ENCODE measurements at places on chromosomes 1 and 21.

DNA sequence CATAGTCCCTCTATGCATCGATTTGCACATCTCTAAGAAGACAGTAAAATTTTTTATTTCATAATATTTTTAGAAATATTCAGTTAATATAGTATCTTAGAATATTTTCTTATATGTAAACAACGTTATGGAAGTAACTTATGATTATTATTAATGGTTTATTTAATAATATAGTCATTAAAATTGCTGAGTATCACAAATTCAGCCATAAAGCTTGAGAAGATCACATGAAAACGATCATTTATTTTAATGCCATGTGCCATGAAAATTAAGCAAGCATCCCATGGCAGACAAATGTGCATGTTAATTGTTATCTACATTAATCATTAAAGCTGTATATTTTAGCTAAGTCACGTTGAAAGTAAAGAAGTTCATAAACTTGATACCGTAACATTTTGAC lies 907.1 kb downstream of the KCNT2 start:
- no peak for DNase-seq

- no peak for DNase-seq
Measured at GRCh38 chr1:223219318-223219635, 76.2 kb upstream of the TLR5 start.

DNA sequence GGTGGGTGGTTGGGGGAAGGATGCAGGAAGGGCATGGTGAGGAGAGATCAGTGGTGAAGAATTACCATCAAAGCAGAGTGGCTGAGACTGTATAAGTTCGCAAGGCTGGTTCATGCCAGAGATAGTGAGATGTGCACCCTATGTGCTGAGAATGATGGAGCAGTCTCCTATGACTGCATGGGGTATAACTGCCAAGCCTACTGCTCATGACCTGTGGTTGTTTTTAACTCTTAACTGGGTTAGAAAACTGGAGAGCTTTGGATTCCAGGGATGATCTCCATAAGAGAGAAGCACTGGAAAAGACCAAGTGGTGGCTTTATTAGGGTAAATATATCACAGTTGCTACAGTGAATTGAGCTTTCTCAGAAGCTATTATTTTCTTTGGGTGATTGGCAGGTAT lies 16.2 kb downstream of the WNT2B start:
- no peak for DNase-seq

DNA sequence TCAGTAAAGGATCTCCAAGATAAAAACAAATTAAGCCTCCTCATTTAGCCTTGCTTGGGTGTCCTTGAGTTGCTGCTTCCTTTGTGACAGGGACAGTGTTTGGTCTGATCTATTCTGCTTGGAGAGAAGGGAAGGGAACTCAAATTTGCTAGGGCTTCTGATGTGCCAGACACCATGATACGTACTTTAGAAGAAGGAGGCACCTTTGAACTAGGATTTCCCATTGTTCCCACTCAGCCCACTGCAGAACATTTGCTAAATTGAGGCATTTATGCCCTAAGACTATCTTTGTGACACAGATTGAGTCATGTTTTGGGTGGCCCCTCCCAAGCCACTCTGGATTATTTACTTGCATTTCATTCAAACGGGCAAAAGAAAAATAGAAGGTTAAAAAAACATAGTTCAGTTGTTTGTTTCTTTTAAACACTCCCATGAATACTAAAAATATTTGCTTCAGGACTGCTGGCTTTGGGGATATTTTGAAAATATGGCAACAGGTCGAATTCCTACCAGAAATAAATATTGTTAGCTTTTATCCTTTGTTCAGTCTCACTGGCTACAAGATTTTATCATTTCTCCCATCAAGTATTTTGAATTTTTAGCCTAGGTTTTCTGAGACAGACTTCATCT lies 81.9 kb upstream of the WLS start:
- no peak for DNase-seq

- DNase-seq, result no peak
Measured at GRCh38 chr1:39411526-39412478, 79.6 kb upstream of the BMP8A start.

DNA sequence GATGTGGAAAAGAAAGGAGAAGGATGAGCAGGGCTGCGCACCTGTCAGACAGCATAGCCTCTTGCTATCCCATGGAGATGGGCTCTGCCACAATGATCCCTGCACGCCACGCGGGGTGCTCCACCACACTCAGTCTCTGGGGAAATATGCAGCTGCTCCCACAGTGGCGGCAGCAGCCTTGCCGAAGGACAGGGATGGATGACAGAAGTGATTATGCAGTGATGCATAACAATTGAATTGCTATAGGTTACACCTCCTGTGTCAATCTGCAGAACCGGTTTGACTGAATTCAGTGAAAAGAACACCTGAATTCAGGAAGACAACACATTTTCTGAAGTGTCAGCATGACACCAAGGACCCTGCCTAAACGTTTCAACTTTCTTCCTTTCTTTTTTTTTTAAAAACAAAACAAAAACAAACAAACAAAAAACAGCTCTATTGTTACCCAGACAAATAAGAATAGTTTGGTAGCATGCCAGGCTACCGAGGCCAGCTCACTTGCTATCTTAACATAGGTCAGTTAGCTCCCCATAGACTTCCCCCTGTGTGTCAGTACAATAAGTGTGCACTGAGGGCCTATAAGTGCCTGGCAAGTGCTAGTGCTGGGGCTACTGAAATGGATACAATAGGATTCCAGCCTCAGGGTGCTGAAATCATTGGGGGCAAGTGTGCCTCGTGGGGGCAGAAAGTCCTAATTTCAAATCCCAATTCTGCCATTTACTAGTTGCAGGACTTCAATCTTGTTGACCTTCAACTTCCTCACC lies 127.6 kb upstream of the LMO4 start:
- no peak for DNase-seq

- no peak for DNase-seq
Measured at GRCh38 chr1:215761446-215761845, 194.3 kb downstream of the KCTD3 start.

GRCh38 chr1:109091078-109091838 lies 694 bp downstream of the TMEM167B start:
- DNase-seq, result no peak

DNA sequence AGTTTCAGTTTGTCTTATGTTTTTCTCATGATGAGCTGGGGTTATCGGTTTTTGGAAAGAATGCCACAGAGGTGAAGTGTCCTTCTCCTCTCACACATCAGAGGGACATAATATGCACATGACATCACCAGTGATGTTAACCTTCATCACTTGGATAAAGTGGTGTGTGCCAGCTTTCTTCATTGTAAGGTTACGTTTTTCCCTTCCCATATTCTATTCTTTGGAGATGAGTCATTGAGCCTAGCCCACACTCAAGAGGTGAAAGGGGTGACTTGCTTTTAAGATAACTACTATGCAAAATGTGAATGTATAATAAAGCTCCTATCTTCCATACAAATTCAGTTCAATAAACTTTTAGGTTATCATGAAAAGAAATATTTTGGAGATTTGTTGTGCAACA lies 36.7 kb upstream of the MAGI3 start:
- no peak for DNase-seq

GRCh38 chr1:59438058-59438560 lies 141.2 kb downstream of the FGGY start:
- DNase-seq, result no peak

DNA sequence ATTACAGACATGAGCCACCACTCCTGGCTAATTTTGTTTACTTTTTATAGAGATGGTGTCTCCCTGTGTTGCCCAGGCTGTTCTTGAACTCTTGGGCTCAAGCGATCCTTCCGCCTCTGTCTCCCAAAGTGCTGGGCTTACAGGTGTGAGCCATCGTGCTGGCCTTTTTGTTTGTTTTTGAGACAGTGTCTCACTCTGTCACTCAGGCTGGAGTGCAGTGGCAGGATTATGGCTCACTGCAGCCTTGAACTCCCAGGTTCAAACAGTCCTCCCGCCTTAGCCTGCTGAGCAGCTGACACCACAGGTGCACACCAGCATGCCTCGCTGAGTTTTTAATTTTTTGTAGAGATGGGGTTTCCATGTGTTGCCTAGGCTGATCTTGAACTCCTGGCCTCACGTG lies 49.1 kb downstream of the ADARB1 start:
- no peak for DNase-seq

GRCh38 chr1:112817555-112818373 lies 102.6 kb upstream of the PPM1J start:
- DNase-seq, result no peak

DNA sequence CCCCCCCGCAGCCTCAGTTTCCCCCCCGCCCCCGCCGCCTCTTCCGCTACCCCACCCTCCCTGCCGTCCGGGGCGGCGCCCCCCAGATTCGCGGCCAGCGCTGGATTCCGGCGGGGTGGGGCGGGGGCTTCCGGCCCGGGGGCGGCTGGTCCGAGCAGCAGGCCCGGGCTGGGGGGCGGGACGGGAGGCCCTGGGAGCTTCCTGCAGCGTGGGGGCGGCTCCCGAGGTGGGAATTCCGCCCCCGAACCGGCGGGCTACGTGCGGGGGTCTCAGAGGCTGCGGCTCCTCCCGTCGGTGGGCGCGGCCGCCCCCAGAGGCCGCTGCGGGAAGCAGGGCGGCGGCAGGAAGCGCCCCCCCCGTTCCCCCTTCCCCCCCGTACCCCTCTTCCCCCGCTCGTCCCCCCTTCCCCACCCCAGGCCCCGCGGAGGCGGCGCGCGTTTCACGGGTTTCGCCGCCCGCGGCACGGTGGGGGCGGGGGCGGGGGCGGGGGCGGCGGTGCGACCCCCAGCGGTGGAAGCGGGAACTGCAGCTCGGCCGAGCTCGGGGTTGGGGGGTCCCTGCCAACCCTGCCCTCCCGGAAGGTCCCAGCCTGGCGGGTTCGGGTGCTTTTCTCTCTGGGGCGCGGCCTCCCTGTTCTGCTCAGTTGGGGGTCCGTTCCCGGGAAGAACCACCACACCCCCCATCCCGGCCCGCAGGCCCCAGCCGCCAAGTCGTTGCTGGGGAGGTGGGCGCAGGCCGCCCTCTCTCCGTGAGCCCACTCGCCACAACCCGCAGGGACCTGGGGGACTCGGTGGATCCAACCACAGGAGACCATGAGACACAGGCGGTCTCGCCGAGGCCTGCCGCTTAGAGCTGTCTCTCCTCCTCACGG lies 76.3 kb downstream of the MORN1 start:
- no peak for DNase-seq

DNA sequence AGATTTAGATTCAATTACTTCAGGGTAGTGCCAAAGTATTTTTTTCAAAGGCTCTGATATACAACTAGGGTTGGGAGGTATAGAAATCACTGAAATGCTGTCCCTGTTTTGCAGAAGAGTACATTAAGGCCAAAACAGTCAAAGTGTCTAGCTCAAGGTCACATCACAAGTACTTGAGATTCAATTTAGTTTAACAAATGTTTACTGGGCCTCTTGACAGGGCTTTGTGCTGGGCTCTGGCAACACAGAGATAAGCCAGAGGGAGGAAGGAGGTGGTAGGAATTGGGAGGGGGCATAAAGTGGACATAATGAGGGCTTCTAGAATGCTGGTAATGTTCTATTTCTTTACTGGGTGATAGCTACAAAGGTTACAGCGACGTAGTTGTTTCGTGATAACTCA lies 2.3 kb upstream of the SLC9A1 start:
- DNase-seq, result no peak

GRCh38 chr21:41537356-41537755 lies 29.4 kb upstream of the TMPRSS2 start:
- DNase-seq, result no peak

GRCh38 chr1:53541761-53542550 lies 82.8 kb downstream of the DMRTB1 start:
- peak; percentile 87 for DNase-seq

DNA sequence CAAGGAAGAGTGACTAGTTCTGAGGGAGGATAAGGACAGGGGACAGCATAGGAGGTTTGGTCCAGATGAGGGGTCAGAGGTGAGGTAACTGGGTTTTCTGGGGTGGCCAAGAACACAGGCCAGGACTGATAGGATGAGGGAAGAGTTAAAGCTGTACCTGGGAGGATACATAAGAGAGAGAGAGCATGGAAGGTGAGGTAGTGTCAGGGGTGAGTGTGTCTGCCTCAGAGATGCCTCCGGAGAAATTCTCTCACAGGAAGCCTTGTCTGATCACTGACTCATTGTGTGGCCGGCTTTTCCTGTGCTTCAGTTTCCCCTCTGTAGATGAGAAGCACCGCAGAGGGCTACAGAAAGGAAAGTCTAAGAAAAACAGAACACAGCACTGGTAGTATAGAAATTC lies 40.2 kb downstream of the FASLG start:
- DNase-seq, result no peak

GRCh38 chr1:3919706-3920105 lies 19.6 kb upstream of the C1orf174 start:
- DNase-seq, result no peak

DNA sequence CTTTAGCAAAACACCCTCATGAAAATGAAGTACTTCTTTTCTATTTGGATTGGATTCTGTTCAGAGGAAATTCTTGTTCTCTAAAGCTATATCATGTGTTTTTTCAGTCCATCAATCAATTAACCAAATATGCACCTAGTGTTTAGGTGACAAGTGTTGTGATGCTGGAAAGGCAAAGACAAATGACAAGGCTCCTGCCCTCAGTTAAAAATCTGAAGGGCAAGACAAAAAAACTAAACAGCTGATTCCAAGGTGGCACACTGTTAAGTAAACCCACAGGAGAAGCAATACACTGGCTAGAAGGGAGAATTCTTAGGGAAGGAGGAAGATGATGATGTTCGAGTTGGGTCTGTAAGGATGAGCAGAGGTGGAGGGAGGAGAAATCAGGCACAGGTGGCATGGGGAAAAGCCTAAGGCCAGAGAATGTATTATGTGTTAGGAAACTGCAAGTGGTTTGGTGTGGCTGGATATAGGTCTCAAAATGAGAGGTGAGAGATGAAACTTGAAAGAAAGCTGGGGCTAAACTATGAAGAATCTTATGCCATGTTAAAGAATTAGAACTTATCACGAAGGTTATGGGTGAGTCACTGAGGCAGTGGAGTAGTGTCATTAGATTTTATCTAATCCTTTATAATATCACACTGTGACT lies 51.8 kb upstream of the GFI1 start:
- no peak for DNase-seq

- no peak for DNase-seq
Measured at GRCh38 chr21:44428281-44428960, 26.9 kb upstream of the LRRC3 start.

GRCh38 chr21:32958288-32959002 lies 67.3 kb upstream of the OLIG2 start:
- DNase-seq, result no peak

- DNase-seq, result no peak
Measured at GRCh38 chr1:104264521-104264920, 514.8 kb downstream of the AMY1C start.

DNA sequence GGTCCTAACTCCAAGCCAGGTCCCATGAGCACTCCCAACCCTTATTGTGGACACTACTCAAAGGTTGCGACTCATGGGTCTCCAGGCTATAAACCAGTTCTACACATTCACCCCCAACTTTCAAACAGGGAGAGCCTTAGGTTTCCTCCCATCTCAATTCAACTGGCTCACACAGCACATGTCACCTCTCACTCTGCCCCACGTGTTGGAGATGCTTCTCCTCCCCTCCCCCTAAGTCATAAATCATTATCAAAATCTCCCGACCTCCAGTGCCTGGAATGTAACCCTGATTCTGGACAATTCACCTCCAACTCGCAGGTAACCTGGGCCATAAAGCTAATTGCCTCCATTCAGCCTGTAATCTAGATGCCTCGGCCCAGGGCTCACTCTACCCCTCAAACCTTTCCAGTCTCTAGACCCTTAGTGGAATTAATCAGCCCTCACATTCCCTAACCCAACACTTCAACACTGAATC lies 595 bp downstream of the AK2 start:
- no peak for DNase-seq
